ENCODE measurements at places on chromosomes 16 and 17.

DNA sequence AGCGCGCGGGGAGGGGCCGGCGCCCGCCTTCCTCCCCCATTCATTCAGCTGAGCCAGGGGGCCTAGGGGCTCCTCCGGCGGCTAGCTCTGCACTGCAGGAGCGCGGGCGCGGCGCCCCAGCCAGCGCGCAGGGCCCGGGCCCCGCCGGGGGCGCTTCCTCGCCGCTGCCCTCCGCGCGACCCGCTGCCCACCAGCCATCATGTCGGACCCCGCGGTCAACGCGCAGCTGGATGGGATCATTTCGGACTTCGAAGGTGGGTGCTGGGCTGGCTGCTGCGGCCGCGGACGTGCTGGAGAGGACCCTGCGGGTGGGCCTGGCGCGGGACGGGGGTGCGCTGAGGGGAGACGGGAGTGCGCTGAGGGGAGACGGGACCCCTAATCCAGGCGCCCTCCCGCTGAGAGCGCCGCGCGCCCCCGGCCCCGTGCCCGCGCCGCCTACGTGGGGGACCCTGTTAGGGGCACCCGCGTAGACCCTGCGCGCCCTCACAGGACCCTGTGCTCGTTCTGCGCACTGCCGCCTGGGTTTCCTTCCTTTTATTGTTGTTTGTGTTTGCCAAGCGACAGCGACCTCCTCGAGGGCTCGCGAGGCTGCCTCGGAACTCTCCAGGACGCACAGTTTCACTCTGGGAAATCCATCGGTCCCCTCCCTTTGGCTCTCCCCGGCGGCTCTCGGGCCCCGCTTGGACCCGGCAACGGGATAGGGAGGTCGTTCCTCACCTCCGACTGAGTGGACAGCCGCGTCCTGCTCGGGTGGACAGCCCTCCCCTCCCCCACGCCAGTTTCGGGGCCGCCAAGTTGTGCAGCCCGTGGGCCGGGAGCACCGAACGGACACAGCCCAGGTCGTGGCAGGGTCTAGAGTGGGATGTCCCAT, 232.8 kb downstream of the SEC14L1 start:
- DNase-seq: peak; percentile 50

- DNase-seq: no peak
Observed at GRCh38 chr17:44198721-44199552, 747 bp downstream of the ATXN7L3 start.

DNA sequence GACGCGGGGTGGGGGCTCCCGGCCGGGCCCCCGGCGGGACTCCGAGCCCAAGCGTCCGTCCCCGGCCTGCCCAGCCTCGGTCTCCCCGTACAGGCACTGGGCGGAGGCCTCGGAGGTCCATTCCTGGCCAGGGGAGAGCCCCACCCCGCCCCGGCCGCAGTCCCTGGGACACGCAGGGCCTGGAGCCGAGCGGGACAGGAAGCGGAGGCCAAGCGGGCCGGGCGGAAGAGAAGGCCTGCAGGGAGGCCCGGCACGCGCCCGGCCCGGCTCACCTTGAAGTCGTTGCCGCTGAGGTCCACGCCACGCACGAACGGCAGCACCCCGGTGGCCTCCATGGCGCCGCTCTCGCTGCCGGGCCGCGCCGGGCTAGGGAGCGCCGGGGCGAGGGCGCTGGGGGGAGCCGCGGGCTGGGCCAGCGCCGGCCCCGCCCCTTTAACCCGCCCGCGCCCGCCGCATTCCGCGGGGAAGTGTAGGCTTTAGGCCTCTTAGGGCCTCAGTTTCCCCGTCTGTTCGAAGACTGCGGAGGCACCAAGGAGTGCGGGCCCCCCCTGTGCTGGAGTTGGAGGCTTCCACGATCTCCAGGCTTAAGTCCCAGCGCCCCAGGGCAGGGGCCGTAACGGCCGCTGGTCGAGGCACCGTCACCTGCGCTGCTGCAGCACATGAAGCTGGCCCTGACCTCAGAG, at the start of gene FLII:
FLII (minus strand) TSS at position 383 of the 683 bp plus-strand sequence; CDS start at position 335, 48 bp downstream.
- DNase-seq: peak; percentile 27

DNA sequence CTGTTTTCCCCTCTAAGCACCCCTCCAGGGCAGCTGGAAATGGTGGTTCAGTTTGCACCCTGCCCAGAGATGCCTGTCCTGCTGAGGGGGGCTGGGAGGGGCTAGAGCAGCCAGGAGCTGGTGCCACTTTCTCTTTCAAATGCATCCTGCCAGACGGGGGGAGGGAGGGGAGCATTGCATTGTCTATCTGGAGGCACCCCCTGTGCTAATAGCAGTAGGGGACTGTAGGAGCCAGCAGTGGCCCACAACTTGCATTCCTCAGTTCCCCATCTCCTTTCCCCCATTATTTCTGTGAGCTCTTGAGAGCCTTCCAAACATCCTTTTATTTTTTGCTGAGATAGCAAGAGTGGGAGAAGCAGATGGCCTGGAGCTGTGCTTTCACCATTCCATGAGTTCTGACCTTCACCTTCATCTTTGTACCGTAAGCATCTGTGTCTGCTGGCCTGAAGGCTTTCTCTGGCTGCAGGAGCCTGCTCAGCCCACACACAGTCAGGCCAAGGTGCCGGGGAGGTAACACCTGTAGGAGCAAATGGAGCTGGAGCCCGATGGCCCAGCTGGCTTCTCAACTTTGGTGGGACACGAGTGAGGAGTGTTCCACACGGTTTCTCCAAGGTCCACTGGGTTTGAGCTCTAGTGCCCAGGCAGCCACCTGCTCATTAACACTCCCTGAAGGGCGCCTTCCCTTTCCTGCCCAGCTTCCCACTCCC, 5.2 kb downstream of the WFDC1 start:
- no peak for DNase-seq

DNA sequence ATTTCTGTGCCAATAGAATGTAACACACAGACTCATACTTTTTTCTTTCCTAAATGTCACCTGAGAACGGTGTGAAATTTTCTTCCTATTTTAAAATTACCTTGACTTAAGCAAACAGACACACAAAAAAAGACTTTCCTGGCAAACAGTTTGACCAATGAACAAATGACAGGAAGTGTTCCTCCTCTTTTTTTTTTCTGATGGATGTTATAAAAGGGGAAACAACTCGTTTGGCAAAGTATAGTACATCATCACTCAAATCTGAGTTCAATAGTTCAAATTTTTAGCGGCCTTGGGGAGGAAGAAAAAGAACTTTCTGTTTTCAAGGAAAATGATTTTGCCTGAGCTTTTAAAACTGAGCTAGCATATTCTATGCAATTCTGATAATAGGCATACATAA, 19.8 kb downstream of the HS3ST3A1 start:
- DNase-seq: no peak

DNA sequence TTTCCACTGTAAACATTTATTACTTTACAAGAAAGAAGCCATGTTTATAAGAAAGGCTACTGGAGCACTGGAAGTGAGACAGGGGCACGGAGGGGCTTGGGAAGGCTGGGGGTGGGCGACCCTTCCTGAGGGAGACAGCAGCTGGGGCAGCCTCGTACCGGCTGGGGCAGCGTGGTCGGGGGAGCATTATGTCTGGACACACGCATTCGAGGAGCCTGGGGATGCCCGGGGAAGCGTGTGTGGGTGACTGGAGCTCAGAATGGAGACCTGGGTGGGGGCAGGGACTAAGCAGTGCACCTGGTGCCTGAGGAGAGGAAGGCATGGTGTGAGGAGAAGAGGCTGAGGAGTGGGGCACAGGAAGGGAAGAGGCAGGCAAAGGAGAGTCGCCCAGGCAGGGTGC, 64.5 kb downstream of the SRCIN1 start:
- no peak for DNase-seq

DNA sequence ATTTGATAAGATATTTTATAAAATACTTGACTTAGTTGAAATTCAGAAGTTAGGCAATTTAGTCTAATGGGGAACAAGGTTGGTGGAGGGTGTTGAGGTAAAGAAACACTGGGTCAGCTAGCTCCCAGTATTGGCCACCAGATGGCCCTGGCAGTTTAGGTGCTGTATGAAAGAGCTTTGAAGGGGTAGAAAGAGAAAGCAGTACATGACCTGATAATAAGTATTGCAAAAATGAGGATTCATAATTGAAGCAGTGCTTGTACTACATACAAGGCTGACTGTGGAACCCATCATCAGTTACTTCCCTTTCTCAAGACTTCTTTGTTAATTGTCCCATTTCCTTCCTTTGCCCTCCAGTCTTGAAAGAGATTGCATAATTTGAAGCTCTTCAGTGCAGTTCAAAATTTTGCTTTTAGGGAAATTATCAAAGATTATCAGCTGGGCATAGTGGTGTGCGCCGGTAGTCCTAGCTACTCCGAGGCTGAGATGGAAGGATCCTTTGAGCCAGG, 29.4 kb downstream of the TANC2 start:
- DNase-seq: no peak

GRCh38 chr17:49527927-49528651, 33.0 kb downstream of the NGFR start:
- no peak for DNase-seq

DNA sequence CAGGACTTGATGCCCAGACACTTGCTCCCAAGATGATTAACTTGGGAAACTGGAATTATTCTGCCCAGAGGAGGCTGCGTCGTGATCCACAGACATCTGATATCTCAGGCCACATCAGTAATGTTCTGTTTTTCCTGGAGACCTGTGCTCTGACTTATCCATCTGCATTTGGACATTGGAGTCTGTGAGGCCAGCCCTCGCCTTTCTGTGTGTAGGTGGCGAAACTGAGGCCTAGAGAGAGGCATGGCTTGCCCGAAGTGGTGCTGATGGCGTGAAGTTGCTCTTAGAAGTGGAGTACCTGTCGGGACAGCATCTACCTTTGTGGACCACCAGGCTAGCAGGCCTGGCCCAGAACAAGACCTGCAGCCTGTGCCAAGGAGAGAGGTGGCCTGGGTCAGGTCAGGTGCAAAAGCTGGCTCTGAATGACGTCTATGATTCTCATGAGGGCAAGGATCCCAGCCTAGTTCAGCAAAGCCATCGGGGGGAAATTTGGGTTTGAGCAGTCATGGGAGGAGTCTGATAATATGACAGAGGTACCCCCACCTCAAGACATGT, 186.8 kb upstream of the ZNF469 start:
- no peak for DNase-seq

GRCh38 chr16:68936736-68937631, 93.7 kb downstream of the TANGO6 start:
- DNase-seq: no peak

DNA sequence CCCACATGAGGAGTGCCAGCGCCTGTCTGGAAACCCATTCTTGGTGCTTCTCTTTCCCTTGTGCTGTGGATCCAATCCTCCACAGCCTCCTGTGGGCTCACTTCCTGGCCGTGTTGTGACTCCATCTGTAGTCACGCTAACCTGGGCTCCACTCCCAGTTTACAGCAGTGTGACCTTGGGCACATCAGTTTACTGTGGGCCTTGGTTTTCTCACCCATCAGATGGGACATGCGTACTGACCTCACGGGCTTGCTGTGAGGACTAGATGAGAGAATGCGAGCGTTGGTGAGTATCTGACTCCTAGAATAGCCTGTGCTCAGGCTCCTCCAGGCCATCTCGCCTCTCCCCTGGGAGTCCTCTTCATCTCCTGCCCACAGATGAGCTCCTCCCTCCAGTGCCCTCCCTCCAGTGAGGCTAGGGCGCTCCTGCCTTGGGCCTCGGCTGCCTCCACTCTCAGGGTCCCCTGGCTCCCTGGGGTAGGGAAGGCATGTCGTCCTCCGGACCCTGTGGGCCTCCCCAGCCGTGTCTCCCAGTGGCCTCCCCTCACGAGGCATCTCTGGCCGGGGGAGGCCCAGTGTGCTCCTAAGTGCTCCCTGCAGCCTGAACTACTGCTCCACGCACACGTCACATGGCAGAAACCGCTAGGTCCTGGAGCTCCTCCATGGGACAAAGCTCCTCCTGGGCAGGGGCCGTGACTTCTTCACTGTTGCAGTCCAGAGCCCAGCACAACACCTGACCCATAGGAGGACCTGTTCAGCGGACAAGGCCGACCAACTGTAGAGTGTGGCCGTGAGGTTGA, 5.2 kb upstream of the FOXJ1 start:
- no peak for DNase-seq

- DNase-seq: no peak
Observed at GRCh38 chr17:27544350-27545131, 86.4 kb upstream of the LGALS9 start.

DNA sequence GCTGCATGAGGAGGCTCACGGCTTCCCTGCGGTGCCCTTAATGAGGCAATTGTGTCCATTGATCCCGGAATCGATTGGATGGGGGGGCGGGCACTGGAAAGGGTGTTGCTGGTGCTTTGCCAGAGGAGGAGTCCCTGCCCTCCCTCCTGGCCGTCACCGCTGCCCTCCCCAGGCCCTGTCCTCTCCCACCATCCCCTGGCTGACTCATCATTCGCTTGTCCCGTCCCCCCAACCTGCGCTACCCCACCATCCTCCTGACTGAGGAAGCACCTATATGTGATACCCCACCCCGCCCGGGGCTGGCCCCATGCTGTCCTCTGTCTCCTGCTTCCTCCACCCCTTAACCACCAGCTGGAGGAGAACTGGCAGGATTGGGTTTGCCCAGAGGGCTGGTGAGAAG, 20.8 kb downstream of the CACNA1G start:
- no peak for DNase-seq

GRCh38 chr17:65366102-65366844, 195.2 kb downstream of the AXIN2 start:
- DNase-seq: no peak

DNA sequence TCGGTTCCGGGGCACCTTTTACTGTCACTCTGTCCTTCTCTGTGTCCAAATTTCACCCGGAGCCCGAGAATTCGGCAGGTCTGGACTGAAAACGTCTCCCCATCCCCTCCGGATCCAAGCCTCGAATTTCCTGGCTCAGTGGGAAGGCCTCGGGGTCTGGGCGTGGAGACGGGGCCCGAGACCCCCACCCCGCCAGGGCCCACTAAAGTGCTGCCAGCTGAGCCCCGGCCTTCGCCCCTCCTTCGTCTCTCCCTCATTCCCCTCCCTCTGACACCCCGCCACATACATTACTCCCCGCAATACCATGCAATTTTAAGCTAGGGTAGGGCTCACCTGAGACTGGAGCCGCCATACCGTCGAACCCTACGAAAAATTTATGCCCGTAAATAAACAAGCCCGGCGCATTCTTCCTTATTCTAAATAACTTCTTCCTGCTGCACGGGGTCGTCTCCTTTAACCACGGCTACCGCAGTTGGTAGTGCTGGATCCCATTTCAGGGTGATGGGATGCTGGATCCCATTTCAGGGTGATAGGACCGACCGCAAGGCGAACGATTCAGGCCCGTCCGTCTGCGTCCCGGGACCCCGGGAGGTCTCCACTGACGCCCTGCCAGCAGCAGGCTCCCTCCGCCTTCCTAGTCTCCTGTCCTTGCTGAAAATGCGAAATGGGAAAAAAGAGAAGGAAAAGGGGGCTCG, 4.4 kb upstream of the OR1F1 start:
- no peak for DNase-seq

- DNase-seq: no peak
Observed at GRCh38 chr17:48556229-48556575, 11.3 kb upstream of the HOXB2 start.

Measured in central memory CD8-positive, alpha-beta T cell (primary cell).